T-helper 17 cell (primary cell): ENCODE measurements at places on chromosomes 3 and 15.

- peak; percentile 74 for DNase-seq
Observed at GRCh38 chr3:197298341-197298944, at the start of gene DLG1. TSS of gene DLG1 (minus strand) at chr3:197298612. CDS start at chr3:197297204, 1,408 bp downstream.

DNA sequence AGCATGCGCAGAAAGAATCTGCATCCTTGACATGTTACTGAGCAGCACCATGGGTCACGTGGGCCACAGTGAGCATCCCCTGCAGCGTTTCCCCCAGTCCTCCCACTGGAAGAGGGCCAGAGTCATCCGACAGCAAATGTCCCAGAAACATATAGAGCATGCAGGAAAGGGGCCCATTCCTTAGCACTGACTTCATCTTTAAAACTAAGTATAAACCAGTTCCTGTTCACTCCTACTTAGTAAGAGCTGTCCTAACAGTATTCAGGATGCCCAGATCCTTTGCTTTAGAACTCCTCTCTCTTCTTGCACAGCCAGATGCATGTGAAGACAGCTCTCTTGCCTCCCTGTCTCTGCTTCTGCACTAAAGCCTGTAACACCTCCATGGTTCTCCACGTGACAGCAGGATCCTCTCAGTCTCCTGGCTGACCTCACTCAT lies 79.3 kb upstream of the OXTR start:
- DNase-seq: no peak

- no peak for DNase-seq
Observed at GRCh38 chr3:59978979-59979378, 929.2 kb upstream of the CFAP20DC start.

DNA sequence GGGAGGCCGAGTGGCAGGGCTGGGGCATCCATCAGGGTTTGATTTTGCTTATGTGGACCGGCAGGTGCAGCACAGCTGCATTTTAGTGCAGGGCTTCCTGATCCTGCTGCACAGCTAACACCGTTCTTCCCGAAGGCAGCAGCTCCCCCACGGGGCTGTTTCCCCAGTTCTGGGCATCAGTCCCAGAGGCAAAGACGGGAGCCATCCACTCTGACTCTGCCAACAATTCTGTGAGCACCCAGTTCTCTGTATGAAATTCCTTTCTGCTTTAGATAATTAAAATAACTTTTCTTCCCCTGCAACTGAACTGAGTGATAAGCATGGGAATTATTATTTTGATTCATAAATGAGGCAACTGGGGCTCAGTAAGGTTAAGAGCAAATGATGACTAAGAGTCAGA lies 262.9 kb upstream of the ATP10A start:
- no peak for DNase-seq

- DNase-seq: no peak
Observed at GRCh38 chr15:82709081-82709420, 624 bp downstream of the AP3B2 start.
